ENCODE measurements at places on chromosomes 11 and 22.
A peak's percentile ranks its signal among the peaks of the same experiment; 100 is the strongest.

DNA sequence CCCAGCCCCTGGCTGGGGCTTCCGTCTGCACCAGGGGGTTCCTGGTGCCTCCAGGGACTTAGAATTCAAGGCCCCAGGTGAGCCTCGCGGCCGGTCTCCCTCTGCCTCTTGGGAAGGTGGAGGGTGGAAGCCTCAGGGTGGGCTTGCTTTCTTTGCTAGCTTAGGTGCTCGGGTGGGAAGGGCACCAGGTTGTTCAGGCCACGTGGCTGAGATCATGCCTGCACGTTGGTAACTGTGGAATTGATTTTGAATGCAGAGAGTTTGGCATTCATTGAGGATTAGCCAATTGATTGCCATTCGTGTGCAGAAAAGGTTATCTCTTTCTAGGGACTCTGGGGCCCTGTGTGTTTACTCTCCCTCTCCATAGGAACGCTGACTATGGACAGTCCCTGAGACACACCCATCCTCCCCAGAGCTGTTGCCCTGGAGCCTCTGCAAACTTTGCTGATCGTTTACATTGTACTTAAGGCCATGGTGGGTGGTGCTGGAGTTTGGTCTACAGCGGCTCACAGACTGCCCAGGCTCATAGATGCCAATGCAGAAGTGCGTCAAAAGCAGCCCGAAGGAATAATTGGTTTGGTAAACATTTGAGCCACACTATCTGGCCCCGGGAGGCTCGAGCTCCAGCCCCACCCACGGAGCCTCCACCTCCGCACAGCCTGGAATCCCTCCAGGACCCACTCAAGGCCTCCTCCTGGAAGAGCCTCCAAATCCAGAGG, 1457.7 kb downstream of the BRD1 start:
- no peak for DNase-seq

DNA sequence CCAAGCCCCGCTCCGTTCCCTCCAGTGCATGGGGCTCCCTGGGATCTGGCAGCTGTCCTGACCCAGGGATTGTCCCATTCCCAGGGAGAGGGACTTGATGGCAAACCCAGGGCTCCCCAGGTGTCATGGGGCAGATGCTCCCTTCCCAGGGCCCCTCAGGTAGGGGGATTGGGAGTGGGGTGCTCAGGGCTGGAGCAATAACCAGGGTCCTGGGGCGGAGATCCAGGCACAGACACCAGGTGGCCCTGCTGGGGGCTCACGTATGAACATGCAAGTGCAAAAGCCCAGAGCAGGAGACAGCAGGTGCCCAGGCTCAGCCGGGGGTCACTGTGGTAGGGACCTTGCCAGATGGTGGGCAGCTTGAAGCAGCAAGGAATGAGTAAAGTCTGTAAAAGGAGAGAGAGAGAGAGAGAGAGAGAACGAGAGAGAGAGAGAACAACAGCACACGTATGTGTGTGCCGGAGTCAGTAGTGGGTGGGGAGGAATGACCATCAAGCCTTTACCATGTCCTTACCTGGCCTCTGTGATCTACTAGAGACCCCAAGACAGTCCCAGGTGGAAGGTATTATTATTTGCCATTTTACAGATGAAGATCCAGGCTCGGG, 19.3 kb upstream of the MPPED1 start:
- peak; percentile 52 for DNase-seq

- DNase-seq, result no peak
These were observed 249.8 kb upstream of the UBASH3B start for GRCh38 chr11:122405547-122406341.

DNA sequence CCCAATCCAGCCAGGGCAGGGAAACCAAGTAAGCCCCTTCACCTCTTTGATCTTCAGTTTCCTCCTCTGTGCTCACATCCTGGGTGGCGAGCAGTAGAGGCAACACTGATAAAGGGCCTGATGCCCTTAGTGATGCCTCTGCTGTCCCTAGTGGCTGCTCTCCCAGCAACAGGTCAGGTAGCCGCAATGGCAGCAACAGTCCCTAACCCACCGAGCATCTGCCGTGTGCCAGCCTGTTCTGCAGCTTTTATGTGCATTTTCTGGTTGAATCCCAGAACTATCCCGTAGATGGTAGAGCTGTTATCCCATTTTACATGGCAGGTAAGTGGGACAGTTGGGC, 5.2 kb downstream of the SCYL1 start:
- no peak for DNase-seq

- no peak for DNase-seq
These were observed 30.0 kb downstream of the PPP2R1B start for GRCh38 chr11:111736181-111736590.

DNA sequence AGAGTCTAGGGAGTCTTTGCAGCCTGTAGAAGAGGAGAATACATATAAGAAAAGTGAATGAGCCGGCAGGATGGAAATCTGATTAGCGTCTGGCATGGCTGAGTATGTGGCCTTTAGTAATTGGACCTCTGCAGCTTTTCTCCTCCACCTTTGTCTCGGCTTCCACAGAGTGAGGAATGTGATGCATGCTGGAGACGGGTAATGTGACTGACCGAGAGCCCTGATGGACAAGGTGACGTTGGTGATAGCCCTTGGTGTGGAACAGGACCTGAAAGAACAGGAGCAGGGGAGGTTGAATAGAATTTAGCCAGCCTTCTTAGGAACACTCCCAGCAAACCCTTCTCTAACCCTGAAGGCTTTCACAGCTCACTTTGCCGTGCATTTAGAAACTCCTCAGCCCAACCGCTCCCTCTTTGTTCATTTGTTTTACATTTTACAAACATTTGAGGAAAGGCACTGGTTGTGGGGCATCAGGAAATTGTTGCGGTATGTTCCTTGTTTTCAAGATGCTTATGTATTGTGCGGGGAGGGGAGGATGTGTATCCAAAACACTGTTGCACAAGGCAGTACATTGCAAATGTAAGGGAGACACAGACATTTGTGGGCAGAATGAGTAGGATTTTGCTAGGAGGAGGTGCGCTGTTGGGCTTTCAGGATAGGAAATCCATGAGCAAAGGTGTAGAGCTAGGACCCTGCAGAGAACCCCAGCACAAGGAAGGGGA, 6.9 kb downstream of the GTPBP1 start:
- DNase-seq, result no peak

DNA sequence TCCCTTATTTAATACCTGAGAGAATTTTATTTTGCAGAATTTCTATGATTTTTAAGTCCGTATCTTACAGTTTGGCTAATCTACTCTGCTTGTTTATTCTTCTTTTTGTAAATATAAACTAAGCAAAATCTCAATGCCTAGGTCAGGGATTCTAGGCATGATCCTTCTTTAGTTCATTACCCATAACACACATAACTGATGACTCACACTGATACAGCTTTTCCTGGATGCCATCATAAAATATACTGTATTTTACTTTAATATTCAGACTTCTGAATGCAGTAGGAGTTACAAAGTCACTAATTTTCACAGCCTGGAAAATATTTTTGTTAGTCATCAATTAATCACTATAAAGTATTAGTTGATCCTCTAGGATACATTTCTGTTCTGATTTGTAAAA, 898.2 kb upstream of the RAG2 start:
- no peak for DNase-seq

DNA sequence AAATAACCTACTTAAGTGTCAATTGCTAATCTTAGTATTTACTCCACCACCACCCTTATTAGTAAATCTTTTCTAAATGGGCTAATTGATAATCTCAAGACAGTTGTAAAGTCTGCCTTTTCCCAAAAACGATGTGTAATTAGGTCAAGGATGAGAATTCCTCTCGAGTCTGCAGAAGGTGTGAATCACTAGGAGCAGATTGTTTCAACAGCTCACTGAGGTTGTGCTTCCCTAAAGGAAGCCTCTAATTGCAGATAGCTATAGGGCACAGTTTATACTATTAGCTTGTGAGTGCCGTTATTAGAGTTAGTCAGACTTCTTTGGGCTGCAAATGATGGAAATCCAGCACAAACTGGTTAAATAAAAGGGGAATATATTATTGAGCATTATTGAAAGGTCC, 84.9 kb downstream of the C11orf91 start:
- DNase-seq, result no peak

DNA sequence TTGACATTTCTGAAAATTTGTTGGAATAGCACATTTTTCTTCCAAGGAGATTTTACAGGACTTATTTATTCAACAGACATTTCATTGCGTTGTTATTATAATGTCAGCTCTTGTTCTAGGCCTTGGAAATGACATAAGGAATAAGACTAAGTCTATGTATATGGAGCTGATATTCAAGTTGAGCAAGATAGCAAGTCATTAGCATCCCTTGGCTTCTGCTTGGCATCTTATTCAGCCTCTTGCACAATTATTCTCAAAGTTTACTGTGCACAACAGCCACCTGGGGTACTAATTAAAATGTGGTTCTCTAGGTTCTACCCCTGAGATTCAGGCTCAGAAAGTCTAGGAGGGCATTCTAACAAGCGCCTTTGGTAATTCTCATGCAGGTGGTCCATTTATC, 304.8 kb upstream of the DDI1 start:
- DNase-seq, result no peak

DNA sequence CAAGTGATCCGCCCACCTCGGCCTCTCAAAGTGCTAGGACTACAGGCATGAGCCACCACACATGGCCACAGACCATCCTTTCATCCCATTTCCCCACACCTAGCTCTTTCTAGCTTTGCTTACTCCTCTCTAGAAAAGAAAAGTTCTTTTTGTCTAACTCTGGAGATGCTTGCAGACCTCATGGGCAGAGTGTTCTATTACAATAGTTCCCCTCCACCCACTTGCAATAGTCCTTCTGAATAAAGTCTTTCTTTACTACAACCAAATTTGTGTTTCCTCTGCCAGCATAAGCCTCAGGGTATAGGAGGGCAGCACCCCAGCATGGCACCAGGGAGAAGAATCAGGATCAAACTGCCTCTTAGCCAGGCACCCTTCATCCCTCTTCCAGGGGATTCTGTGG, 18.8 kb upstream of the RTL6 start:
- DNase-seq, result no peak

DNA sequence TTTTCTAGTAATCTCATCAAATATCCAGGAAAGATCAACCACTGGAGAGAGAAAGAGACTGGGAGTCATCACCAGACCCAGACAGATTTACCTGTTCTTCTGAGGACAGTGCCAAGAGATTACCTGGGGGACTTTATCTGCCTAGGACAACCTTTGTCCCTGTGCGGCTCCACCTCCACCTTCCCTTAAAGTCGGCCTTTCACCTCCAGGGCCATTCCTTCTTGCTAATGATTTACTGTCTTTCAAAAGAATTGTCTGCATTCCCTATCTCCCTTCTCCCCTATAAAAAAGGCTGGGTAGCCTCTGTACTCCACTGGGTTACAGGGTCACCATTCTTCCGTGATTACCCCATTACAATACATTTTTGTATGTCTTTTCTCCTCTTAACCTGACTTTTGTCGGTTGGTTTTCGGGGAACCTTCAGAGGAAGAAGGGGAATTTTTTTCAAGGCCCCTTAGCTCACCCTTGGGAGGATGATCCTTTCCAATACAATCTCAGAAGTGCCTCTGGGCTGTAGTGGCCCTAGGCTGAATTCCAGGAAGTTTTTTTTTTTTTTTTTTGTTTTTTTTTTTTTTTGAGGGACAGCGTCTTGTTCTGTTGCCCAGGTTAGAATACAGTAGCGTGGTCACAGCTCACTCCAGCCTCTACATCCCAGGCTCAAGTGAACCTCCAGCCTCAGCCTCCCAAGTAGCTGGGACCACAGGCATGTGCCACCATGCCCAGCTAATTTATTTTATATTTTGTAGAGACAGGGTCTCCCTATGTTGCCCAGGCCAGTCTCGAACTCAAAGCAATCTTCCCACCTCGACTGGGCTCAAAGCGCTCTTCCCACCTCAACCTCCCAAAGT, 1.5 kb upstream of the HMOX1 start:
- DNase-seq, result no peak

DNA sequence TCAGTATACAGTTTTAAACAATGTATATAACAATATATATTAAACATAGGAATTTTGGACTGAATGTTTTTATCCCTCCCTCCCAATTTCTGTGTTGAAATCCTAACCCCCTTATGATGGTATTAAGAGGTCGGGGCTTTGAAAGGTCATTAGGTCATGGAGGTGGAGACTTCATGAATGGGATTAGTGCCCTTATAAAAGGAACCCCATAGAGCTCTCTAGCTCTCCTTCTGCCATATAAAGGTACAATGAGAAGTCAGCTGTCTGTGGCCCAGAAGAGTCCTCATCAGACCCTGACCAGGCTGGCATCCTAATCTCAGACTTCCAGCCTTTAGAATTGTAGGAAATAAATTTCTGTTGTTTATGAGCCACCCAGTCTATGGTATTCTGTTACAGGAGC, 6.5 kb downstream of the NNMT start:
- no peak for DNase-seq

GRCh38 chr11:126135235-126136176, 72.8 kb upstream of the CDON start:
- no peak for DNase-seq

DNA sequence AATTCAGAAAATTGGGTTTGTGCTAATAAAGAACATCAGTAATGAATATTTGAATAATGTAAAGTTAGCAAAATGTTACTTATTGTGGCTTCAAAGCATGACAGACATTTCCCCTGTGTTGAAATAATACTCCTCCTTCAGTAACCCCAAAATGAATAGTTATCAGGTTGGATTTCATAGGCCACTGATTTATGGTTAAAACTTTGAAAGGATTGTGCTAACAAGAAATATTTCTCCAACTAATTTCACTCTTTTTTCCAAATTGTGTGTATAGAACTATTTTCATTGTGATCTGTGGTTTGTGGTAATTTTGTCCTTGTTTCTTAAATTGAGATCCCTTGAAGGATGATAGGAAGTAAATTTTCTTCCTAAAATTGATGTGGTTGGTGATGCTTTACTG, 7.9 kb downstream of the DDX10 start:
- no peak for DNase-seq

DNA sequence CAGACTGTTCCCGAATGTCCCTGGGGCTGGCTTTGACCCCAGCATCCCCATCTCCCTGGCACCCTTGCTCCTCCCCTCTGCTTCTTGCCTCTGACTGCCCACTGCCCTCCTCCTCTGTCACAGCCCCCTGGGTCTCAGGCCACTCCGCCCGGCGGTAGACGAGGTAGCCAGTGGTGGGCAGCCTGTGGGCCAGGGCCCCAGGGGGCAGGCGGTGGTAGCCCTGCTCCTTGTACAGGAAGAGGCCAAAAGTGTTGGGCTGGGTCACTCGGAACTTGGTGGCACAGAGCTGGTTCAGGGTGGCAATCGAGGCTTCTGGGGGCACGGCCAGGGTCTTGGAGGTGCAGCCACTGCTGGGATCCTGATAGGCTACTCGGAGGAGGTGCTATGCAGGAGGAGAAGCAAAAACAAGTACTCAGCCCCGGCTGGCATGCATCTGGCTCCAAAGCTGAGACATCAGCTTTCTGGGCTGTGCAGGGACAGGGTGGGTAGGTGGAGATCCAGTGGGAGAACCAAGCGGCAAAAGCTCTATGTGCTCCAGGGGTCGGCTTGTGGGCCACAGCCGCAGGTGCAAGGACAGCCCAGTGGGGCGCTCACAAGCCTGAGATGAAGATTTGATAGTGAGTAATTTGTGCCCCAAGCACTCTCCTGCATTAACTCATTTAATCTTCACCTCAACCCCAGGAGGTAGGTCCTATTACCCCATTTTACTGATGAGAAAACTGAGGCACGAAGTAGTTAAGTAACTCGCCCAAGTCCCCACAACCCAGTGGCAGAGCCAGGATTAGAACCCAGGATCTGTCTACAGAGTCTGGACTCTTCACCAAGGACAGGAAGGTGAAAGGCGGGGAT, 3.6 kb downstream of the RIN1 start:
- DNase-seq, result no peak

Measured in activated effector memory CD4-positive, alpha-beta T cell treated with anti-CD3 and anti-CD28 coated beads, Interleukin-2, amount 50 U/mL, for 16 hours (primary cell).